Nasal cavity respiratory epithelium epithelial cell of viscerocranial mucosa (primary cell): ENCODE measurements at places on chromosomes 1 and 21. TPM values are rescaled to one million over a fixed set of nuclear protein-coding genes. Genes with fewer than 3 reads are reported as not detected.

Gene KIF2C
- total RNA-seq, result under 0.01 and 0.28 TPM in 2 replicates

Gene GJB3
- 113 and 120 TPM in 2 replicates for total RNA-seq

Gene KRTAP22-2
- total RNA-seq, result not detected in 2 replicates

Gene DMBX1
- under 0.01 TPM in 1 of 2 replicates, not detected in the other for total RNA-seq

Gene RGS16
- 2.4 and 7.5 TPM in 2 replicates for total RNA-seq
